Activated CD4-positive, alpha-beta T cell treated with anti-CD3 and anti-CD28 coated beads, Interleukin-2, amount 50 U/mL, for 16 hours (primary cell): ENCODE measurements at places on chromosomes 6 and 20.
A peak's percentile ranks its signal among the peaks of the same experiment; 100 is the strongest.

GRCh38 chr6:15524861-15525401 is 137.9 kb downstream of the DTNBP1 start:
- DNase-seq: no peak

- no peak for DNase-seq
These were observed 134.4 kb upstream of the STMND1 start for GRCh38 chr6:16967470-16967817.

DNA sequence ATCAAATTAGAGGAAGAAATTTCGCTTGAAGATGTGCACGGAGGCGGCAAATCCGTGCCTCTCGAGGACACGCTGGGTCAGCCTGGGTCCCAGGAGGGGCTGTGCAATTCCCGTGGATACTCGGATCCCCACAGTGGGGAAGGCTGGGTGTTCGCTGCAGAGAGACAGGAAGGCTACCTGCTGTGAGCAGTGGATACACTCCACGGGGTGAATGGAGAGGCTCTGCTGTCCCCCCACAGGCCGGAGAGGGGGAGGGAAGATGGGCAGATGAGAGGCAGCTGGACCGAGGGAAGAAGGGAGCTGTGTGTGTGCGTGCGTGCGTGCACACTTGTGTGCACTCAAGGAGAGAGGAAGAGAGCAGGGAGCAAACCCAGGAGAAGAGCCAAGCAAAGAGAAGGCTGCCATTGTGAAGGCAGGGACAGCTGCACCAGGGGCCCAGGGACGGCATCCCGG is 57.3 kb downstream of the SULF2 start:
- no peak for DNase-seq

- DNase-seq: peak; percentile 50
These were observed 67.1 kb upstream of the ADGRF4 start for GRCh38 chr6:47631269-47631772.

DNA sequence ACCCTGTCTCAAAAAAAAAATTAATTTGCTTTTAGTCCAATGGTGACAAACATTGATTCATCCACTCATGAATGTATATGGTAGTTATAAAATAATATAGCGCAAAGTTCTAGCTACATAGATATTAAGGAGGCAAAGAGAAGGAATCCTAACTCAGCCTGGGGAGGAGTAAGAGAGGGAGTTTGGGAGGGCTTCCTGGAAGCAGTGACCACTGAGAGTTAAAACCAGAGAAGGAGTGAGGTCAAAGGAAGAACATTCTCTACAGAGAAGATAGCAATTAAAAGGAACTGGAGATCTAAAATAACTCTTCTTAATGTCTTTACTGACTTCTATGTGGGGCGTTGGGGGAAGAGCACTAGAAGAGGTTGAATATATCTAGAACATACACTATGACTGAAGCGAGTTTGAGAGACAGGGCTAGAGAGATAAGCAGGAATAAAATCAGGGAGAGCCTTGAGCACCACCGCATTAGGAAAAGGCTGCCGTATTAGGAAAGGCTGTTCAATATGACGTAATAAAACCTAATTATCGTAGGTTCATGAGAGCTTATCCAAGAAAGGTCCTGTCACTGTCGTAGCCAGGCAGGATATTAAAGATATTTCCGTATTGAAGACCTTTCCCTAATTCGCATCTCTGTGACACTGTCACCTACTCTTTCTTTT is 81.8 kb upstream of the CNKSR3 start:
- DNase-seq: no peak

GRCh38 chr6:26284537-26285142 is 80.4 kb upstream of the BTN3A2 start:
- peak; percentile 80 for DNase-seq

GRCh38 chr6:101011186-101011585 is 130.1 kb upstream of the ASCC3 start:
- no peak for DNase-seq

DNA sequence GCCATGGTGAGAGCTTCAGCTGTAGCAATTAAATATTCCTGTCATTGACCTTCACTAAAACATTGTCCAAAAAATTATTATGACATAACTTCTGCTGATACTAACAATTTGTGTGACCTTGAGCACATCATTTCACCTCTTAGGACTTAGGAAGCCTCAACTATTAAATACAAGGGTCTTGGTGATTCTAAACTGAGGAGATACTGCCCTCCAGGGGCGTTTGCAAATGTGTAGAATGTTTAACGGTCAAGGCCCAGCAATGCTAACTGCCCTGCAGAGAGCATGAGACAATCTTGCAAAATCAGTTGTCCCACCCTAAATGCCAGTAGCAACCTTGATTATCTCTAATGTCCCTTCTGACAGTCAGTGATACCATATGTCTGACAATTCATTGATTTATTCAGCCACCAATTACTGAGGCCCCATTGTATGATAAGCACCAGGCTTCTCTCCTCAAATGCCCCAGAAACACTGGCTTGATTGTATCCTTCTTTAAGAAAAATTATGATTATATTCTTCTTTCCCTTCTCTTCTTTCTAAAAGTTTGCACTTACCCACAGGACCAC is 284.1 kb upstream of the PLN start:
- no peak for DNase-seq

GRCh38 chr6:153698001-153698400 is 341.0 kb upstream of the OPRM1 start:
- DNase-seq: no peak

DNA sequence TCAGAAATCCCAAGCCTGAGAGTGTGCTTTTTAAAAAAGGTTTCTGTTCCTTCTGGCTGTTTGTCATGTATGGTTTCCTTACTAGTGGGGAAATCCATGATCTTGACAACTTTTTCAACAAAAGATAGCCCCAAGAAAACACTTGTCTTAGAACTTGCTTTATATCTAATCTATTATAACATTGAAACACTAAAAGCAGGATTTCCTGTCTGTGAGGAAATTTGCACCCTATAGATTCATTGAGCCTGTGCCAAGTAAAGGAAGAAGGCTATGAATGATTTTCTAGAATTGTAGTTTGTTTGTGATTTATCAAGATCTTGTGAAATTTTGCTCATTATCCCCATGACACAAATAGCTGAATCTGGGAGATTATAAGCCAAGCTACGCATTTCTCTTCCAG is 238.6 kb upstream of the RIN2 start:
- DNase-seq: no peak

DNA sequence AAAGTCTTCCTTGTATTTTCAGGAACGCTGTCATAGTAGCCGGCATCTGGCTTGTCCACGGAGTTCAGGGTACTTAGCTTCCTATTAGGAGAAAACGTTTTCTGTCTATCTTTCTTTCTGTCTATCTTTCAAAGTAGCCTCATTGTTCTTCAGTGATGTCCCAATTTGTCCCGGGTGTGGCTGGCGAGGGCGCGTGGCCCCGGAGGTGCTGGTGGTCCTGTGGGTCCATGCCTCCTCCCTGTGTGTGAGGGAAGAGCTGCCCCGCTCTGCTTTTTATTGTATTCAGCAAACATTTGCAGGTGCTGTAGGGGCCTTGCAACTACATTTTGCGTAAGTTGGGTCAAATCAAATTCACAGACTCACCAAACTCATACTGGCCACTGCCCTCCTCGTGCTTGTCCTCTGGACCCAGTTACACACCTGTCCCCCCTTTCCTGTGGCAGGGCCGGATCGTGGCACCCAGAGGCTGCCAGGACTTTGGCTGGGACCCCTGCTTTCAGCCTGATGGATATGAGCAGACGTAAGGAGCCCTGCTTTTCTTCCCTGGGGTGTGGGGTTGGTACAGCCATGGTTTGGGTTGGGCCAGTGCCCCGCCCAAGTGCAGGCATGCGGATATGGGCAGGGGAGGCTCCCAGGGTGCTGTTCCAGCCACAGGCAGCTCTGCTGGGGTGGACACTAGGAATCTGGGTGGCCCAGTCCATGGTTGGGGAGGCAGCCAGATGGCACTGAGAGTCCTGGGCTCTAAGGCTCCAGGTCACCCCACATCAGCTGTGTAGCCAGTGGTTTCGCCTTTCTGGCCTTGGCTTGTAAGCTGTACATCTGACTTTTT is 12.3 kb downstream of the ITPA start:
- no peak for DNase-seq

GRCh38 chr20:63500902-63501817 is 2.3 kb upstream of the EEF1A2 start:
- DNase-seq: no peak

DNA sequence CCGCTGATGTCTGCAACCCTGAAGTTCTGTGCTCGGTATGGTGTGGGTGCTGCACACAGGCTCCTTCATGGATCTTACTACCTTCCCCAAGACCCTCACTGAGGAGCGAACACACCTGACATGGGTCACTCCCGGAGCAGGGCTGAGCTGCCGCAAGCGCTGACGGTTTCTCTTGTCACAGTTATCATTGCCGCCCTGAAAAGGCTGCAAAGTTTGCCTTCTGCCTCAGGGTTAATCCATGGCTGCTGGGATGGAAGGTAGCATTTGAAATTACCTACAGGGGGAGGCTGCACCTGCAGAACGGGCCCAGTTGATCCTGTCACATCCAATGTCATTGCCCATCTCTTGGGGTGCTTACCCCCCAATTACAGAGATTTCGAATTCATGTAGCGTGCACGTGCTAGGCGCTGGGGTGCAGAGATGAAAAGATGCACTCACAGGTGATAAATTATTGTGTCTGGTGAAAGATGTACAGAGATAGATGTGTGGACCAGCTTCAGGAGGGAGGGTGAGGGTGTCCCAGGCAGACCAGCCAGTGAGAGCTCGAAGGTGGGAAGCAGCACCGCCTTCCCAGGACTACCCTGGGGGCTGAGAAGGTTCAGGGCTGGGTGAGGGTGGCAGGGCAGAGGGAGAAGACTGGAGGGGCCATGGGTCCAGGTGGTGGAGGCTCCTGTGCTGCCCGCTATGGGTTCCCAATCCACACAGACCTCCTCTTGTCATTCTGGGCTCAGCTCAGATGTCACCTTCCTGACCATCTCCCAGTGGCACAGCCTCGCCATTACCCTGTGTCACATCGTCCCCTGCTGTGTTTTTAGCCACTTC is 120.1 kb downstream of the SYCP2 start:
- no peak for DNase-seq

GRCh38 chr20:32482442-32483261 is 102.5 kb downstream of the NOL4L start:
- DNase-seq: no peak

DNA sequence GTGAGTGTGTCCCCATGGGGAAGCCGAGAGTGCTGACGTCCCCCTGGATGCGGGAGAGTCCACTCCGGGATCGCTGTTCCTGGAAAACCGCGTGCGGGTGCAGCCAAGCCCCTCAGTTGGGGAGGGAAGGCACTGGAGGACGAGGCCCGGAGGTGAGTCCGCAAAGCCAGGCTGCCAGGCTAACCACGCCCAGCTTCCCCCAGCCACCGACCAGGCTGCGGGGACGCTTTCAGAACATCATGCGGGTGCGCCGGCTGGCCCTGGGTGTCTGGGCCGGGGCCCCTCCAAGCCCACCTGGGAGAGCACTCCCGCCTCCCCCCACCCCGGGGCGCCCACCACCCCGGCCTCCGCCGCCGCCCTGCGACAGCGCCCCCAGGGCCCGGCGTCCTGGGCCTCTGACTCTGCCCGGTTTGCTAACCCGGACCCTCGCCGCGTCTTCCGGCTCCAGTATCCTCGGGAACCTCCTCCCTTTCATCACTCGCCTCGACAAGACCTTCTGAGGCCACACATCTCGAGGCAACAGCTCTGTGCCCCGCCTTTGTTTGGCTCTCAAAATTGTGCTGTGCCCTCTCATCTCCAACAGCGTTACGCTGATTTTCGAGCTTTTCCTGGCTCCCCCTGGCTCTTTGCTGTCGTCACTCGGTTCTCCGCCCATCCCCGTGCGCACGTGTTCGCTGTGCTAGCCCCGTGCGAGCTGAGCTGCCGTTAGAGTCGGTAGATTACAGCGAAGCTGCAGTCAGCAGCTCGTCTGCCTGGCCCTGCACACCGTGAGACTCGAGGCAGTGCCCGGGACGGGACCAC is 47.1 kb upstream of the ENTPD6 start:
- DNase-seq: peak; percentile 46

- no peak for DNase-seq
These were observed 29.1 kb upstream of the ZC3H12D start for GRCh38 chr6:149513915-149514314.

DNA sequence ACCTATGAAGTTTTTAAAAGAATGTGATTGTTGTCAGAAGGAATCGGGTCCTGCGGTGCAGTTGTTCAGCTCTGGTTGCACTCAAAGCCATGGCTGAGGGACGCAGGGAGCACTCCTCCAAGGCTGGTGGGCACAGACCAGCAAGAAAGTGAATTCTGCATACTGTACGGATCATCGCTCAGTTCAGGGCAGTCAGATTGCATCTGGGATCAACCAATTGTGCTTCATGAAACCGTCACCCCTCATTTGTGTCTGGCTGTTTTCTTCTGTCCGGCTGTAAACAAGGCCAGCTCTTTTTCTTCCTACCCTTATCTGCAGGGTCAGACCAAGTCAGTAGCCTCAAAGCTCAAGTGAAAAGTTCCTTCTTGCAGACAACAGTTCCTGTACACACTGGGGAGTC is 478.3 kb downstream of the TFAP2A start:
- DNase-seq: no peak

DNA sequence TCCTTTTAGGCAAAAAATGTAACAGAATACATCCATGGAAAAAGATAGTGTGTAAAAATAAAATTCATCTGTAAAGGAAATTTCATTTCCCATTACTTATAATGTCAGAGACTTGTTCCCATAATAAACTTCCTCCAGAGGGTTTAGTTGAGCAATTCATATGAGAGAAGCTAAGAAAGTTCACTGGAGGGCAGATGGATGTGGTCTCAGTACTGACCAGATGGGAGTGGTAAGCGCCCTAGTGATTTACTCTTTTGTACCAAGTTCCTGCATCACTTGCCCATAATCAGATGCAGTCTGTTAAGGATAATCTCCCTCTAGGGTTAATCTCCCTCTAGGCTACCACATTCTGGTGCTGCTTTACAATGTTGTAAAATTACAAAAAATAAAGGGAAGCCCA is 61.7 kb downstream of the ESF1 start:
- no peak for DNase-seq
